ENCODE measurements at places on chromosomes 13 and 19.

GRCh38 chr19:54158812-54159351 lies 639 bp downstream of the LENG1 start:
- DNase-seq: no peak

DNA sequence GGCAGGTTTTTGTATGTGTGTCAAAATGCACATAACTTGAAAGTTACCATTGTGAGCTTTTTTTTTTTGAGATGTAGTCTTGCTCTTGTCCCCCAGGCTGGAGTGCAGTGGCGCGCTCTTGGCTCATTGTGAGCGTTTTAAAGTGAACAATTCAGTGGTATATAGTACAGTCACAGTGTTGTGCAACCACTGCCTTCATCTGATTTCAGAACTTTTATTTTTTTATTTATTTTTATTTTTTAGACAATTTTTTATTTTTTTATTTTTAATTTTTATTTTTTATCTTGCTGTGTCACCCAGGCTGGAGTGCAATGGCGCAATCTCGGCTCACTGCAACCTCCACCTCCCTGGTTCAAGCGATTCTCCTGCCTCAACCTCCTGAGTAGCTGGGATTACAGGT lies 15.0 kb downstream of the SLC25A42 start:
- no peak for DNase-seq

GRCh38 chr13:91965511-91965910 lies 567.1 kb downstream of the GPC5 start:
- DNase-seq: no peak

- DNase-seq: no peak
Measured at GRCh38 chr19:58551123-58551497, 3.8 kb downstream of the CHMP2A start.

GRCh38 chr19:8571006-8571411 lies 6.2 kb downstream of the MYO1F start:
- DNase-seq: no peak

- no peak for DNase-seq
Measured at GRCh38 chr19:41637484-41637883, 10.6 kb upstream of the CEACAM4 start.

DNA sequence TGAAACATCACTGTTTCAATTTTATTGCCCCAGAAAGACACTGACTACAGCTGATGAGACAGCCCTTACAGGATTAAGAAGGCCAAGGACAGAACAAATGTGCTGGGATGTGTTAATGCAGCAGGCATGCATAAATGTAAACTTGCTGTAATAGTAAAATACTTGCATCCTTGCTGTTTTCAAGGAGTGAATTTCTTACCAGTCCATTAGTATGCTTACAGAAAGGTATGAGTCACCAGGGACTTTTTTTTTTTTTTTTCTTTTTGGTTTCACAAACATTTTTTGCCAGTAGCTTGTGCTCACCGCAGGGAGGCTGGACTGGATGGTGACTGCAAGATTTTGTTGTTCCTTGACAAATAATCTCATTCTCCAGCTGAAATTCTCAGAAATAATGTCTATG lies 55.1 kb downstream of the GPR180 start:
- peak; percentile 50 for DNase-seq

DNA sequence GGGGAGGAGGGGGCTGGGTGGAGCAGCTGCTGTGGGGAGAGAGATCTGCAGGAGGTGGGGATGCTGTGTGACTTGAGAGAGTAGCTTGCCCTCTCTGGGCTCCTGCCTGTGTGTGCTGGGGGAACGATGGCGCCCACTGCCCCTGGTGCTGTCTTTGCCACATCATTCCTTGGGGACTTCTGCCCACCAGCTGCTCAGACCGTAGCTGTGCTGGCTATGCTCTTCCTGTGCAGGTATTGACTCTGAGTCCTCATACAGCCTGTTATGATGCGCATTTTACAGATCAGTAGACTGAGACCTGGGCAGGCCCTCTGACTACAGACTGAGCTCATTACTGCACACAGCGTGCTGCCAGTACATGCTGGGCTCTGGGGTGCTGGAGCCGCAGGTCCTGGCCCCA lies 51.1 kb downstream of the DNM2 start:
- no peak for DNase-seq

DNA sequence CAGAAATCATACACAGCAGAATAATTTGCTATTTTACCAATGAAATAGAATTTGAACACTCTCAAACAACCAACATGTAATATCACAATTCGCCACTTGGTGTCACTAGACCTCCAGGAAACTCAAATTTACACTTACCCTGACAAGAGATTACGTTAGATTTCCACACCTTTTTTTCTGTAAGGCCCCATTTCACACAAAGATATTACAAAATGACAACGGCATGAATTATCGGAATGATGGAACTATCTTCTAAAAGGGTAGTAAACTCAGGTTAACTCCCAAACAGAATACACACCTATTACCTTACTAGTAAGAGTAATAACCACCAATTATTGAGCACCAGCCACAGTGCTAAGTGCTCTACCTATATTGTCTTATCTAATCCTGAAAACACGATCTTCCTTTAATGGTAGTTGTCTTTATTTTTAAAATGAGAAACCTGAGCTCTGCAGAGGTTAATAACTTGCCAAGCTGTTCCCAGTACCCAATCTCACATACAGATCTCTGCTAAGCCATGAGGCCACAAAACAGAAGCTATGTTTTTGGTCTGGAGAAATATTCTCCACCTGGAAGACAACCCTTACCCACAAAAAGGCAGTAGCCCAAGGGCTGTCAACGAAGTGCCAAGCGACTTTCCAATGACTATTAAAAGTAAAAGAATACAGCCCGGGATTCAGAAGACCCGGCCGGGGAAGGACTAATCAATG lies 152.4 kb downstream of the DCLK1 start:
- DNase-seq: peak; percentile 62

GRCh38 chr13:48126944-48127830 lies 32.3 kb upstream of the MED4 start:
- peak; percentile 73 for DNase-seq

- DNase-seq: no peak
Measured at GRCh38 chr13:94710881-94711560, 1.3 kb downstream of the SOX21 start.

DNA sequence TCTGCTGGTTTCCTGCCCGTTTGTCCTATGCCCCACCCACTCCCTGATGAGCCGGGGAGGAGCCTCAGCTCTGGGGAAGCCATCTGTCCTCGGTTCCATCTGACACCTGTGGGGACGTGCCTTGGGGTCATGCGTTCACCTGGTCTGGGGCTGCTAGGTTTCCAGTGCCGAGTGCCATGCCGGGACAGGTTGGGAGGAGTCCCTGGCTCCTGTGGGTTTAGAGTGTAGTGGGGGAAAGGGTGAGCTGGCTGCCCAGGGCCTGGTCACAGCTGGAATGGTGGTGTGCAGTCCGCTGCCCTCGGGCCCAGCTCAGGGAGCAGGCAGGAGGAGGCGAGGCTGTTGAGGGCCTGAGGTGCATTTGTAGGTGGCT lies 2.5 kb downstream of the KDM4B start:
- no peak for DNase-seq

GRCh38 chr19:5595129-5595528 lies 27.4 kb upstream of the TINCR start:
- DNase-seq: no peak

DNA sequence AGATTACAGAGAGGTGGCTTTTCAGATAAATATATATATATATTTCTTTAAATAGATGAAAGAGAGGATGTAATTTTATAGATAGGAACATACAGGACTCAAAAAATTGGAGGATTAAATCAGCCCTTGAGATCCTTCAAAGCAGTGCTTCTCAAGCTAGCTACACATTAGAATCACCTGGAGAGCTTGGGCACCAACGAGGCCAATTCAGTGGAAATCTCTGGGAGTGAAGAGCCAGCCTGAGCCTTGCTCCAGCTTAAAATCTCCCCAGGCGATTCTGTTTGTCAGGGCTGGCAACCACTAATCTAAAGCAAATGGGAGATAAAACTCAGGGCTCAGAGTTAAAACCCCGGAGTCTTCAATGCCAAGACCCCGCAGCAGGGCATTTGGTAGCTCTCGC lies 15.0 kb upstream of the CLN5 start:
- no peak for DNase-seq

GRCh38 chr19:56121180-56122167 lies at the start of gene ZNF787:
TSS of gene ZNF787 (minus strand) at chr19:56121295. CDS start at chr19:56103217, 18,078 bp downstream.
- peak; percentile 97 for DNase-seq

GRCh38 chr19:35098413-35099049 lies 17.1 kb upstream of the FXYD3 start:
- DNase-seq: no peak

DNA sequence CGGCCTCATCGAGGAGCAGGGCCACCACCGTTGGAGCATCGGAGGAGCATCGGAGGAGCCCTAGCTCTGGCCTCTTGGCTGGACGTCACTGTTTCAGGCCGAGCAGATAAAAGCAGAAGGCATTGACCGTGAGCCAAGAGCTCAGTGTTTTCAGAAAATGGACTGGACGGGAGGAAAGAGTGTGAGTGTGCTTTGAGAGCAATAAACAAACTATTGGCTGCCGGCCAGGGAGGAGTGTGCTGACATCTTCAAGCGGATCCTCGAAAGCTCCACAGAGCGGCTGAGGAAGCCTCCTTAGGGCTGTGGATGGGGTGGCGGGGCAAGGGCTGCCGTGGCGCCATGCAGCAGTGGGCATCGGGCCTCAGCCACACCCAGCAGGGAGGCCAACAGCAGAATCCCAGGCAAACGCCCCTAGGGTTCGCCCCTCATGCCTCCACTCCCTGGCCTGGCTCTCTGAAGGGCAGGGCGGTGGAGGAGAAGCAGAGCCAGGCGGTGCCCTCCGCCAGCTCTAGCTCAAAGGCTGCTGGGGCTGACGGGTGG lies 41.8 kb downstream of the IRS2 start:
- no peak for DNase-seq

GRCh38 chr13:66265371-66265770 lies 964.8 kb downstream of the PCDH9 start:
- DNase-seq: peak; percentile 19

GRCh38 chr19:3669082-3669946 lies 31.0 kb downstream of the PIP5K1C start:
- no peak for DNase-seq

GRCh38 chr13:39525506-39525905 lies 77.5 kb downstream of the LHFPL6 start:
- no peak for DNase-seq

GRCh38 chr19:5466814-5467291 lies 11.6 kb downstream of the ZNRF4 start:
- DNase-seq: no peak

- no peak for DNase-seq
Measured at GRCh38 chr19:6221878-6222746, 57.7 kb downstream of the MLLT1 start.

- DNase-seq: no peak
Measured at GRCh38 chr13:109649713-109650112, 136.7 kb downstream of the IRS2 start.

- DNase-seq: no peak
Measured at GRCh38 chr19:47002106-47002766, 17.4 kb upstream of the NPAS1 start.

DNA sequence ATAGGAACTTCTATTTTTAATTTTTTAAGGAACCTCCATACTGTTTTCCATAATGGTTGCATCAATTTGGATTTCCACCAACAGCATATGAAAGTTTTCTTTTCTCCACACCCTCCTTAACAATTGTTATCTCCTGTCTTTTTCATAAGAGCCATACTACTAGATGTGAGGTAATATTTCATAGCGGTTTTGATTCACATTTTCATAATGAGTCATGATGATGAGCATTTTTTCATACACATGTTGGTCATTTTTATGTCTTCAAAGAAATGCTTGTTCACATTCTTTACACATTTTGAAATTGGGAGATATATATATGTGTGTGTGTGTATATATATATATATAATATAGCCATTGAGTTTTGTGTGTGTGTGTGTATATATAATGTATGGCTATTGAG lies 420.3 kb upstream of the PCDH9 start:
- no peak for DNase-seq

GRCh38 chr13:21427741-21428140 lies 31.4 kb downstream of the ZDHHC20 start:
- no peak for DNase-seq

DNA sequence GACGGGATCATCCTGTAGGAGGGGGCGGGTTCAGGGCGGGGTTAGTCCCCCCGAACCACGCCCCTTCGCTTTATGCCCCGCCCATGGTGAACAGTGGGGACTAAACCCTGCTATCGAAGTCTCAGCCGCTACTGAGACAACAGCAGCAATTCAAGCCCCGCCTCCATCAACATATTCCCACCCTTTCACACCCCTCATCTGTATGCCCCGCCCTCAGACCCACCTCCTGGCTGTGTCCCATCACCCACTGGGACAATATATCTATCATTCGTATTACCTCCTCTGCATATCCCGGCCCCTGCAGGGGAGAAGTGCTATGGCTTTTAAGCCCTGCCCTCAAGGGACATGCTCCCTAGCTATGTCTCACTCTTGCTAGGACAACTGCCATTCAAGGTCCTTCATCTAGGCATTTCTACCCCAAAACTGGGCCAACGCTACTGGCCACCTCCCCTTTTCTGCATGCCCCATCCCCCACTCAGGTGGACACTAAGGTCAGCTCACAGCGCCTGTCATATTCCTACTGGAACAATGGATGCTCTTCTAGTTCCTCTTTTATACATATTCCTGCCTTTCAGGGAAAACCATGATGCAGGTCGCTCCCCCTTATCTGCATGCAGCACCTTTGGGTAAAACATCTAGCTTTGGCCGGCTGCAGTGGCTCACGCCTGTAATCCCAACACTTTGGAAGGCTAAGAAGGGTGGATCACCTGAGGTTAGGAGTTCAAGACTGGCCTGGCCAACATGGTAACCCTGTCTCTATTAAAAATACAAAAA lies 11.9 kb downstream of the LRFN1 start:
- no peak for DNase-seq

GRCh38 chr13:27497563-27498230 lies 47.3 kb upstream of the MTIF3 start:
- DNase-seq: no peak

DNA sequence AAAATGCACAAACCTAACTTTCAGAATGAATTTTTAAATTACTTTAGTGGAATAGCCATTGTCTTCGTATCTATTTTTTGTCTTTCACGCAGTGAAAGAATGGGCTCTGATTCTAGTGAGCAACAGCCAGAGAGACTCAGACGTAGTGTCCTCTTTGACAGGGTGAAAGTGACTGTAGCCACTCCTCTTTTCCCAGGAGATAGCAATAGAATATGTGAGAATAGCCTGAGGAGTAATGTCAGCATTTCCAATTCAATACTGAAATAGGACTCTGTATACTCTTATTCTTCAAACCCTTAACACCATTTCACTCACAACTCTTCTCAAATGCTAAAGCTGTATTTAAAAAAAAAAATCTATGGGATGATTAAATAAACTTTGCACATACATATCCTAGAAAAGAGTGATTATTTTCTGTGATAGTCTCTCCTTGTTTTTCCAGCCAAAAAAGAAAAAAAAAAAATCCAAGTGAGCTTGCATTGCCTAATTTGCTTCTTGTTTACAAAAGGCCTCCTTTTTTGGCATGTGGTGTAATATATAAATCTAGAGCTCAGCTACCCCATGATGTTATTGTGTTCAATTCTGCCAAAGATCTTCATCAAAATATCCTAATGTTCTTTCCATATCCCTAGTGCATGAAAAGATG lies 626.1 kb upstream of the SLITRK6 start:
- no peak for DNase-seq

- DNase-seq: no peak
Measured at GRCh38 chr13:86974251-86974994, 696.7 kb upstream of the SLITRK5 start.

Data from ACHN (cell line).